ENCODE measurements at places on chromosomes 5 and 9.

- DNase-seq = no peak
Measured at GRCh38 chr5:95725937-95726810, 5.0 kb upstream of the RHOBTB3 start.

DNA sequence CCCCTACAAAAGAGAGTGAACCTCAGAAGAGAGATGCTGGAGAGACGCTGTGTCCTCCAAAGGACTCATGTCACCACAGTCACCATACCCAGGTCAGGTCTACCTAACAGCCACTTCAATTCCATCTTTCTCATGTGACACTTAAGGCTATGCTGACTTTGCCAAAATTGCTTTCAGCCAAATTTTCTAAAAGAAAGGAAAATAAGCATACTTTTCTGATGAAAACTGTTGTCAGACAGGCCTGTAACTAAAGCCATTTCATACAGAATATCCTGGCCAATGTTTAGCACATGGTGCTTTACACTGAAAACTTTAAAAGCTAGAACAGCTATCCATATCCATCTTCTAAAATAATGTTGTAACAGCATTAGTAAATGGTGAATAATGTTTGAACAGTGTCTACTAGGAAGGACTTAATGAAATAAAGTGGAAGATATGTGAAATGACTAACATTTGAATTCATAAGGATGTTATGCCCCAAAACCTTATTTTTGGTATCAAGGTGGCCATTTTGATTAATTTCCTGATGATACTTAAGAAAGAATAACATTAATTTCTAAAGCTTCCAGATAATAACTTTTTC is 97.2 kb downstream of the NFIB start:
- DNase-seq = no peak

GRCh38 chr5:15079566-15079965 is 208.0 kb upstream of the ANKH start:
- DNase-seq = no peak

DNA sequence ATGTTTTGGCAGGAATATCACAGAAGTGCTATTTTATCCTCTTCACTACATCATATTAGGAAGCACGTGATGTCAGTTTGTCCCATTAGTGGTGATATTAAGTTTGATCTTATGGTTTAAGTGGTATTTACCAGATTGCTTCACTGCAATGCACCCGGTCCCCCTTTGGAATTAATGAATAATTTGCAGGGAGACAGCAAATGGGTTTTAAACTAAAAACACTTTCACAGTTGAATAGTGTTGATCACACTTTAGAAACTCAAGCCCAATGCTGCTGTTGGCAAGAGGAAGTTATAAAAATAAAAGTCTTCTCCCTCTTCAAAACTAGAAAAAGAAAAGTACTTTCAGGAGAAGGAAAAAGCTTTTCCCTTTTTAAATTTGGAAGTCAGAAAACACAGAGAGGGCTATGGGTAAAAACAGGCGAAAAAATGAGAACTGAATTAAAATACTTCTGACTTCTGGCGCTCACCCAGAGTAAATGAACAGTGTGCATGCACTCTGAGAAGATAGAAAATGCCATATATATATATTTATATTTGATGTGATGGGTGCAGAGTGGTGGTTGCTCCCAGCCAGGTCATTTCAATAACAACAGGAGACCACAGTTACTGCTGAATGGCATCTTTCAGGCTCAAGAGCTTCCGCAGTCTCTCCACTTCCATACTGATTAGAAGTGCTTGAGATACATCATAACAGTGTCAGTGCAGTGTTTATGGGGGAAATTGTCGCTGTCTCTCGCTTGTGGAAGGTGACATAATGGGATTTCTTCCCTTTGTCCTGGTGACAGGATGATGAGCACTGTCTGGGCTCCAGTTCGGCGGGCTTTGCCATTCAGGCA is 278.0 kb downstream of the ZSWIM6 start:
- no peak for DNase-seq

DNA sequence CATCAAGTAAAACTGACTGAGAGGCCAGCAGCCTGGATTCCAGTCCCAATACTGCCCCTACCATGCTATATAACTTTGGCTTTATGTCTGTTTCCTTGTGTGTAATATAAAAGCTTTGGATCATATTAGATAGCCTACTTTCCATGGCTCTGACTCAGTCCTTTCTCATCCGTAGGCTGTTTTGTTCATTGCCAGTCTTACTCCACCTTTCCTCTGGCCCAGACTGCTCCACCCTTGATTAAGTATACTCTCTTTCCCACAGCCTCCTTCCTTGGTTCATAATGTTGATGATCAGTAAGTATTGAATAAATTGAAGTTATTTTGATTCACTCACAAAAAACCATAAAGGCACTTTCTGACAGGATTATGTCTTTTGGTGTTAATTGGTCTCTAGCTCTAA is 1.5 kb upstream of the MRPS30 start:
- no peak for DNase-seq

GRCh38 chr5:67166460-67167285 is 29.9 kb downstream of the CD180 start:
- DNase-seq = peak; percentile 58

GRCh38 chr5:89849830-89850512 is 559.6 kb downstream of the CETN3 start:
- no peak for DNase-seq

DNA sequence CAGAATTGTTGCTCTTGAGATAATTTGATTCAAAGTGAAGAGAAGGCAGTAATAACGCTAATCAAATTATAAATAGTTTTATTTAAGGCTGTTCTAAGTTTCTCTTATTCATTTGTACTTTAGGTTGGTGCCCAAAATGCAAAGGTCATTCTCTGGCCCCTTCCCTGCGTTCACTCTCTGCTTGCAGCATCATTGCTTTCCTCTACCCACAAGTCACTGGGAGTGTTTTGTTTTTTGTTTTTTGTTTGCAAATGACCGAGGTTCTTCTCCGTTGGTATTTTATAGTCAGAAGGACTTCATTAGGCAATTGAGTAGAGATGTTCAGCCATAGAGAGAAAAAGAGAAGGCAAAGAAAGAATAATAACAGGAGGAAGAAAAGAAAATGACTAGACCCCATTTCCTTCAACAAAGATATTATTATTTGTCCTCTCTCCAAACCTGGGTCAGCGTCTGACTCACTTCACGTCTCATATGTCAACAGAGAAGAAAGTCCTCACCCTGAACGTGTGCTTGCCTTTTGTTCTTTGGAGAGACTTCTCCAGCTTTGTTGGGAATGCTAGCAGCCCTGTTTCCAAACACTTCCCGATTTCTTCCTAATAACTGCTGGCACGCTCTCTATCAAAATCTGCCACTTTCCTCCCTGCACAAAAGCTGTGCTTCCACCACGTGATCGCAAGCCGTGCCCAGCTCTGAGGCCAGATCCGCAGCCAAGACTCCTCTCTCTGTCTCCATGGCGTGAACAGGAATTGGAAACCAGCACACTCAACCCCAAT is 119.8 kb downstream of the EBF1 start:
- DNase-seq = no peak

DNA sequence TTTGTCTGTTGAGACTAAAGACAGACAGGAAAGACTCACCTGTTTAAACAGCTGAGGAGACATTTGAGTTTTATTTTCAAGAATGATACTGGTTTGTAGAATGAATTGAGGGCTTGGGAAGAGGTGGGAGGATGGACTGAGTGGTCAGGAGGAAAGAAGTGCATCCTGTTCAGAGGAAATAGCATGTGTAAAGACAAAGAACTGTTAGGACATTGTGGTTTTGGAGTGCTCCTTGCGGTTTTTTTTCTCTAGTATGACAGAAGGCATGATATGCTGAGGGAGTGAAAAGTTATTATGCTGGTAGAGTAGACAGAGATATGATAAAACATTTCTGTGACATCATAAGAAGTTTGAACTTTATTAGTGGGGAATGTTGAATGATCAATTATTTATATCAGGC is 270.7 kb upstream of the ELAVL2 start:
- no peak for DNase-seq

GRCh38 chr9:1031951-1032601 is 18.1 kb upstream of the DMRT2 start:
- DNase-seq = no peak

DNA sequence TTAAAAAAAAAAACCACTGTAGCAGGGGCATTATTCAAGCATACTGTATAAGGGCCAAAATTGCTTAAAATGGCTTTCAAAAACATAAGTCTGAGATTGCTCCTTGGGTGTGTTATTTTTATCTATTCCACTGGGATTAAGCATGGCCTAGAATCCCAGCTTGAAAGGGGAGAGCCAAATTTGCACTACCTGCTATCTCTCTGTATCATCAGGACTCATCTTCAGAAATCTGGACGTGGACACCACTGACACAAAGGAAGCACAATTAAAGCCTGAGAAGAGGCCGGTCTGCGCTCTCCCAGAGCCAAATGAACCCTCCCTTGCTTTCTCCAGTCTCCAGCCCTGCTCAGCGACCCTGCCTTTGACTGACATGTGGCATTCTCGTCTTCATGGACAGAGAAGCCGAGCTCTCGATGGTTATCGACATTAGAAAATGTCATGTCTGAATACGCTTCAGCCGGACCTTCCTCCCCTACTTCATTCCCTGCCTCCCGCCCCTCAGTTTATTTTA is 151.3 kb downstream of the EBF1 start:
- no peak for DNase-seq

DNA sequence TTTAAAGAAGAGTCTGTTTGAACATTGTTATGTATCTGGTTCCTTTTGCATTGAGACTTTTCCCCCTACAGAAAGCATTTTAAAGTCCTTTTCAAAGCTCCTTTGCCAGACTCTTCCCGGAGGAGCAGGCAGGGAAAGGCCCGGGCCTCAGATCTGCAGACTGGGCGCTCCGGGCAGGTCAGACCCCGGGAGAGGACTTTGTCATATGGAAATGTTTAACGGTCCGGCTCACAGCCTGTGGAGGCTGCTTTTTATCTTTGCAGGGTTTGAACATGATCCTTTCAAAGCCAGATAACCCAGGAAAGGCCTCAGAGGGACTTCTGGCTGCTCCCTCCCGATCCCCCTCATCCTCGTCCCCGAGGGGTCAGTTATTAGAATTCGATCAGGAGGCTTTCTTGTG is 82.1 kb upstream of the IRX2 start:
- no peak for DNase-seq

- DNase-seq = no peak
Measured at GRCh38 chr5:167451076-167451475, 840.4 kb upstream of the WWC1 start.

DNA sequence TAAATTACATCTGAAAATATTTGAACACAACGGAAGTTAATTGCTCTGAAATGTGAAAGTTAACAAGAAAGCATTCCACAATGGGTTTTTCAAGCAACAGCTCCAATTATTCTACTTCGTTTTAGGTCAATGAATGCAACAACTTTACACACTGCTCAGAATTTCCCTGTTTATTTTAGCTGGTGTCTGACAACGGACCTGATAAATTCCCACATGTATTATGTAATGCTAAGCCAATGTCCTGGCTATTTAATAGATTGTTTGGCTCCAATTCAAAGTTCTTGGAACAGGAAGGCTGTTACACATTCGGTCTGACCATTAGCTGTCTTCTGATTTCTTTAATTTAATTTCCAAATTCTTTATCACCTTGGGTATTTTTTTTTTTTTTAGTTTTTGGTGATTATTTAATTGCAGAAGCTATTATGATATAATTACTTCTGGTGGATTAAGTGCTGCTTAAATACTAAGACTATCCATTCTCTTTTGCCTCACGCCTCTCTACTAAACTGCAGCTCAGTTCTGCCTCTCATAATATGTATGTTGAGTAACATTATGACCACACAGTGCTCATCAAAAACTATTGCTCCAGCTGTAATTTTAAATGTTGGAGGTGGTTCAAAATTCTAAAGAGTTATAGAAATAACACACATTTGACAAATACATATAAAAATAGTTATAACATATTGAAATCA is 57.9 kb downstream of the MEF2C start:
- DNase-seq = no peak

- DNase-seq = no peak
Measured at GRCh38 chr5:10507575-10508096, 56.2 kb upstream of the ANKRD33B start.

DNA sequence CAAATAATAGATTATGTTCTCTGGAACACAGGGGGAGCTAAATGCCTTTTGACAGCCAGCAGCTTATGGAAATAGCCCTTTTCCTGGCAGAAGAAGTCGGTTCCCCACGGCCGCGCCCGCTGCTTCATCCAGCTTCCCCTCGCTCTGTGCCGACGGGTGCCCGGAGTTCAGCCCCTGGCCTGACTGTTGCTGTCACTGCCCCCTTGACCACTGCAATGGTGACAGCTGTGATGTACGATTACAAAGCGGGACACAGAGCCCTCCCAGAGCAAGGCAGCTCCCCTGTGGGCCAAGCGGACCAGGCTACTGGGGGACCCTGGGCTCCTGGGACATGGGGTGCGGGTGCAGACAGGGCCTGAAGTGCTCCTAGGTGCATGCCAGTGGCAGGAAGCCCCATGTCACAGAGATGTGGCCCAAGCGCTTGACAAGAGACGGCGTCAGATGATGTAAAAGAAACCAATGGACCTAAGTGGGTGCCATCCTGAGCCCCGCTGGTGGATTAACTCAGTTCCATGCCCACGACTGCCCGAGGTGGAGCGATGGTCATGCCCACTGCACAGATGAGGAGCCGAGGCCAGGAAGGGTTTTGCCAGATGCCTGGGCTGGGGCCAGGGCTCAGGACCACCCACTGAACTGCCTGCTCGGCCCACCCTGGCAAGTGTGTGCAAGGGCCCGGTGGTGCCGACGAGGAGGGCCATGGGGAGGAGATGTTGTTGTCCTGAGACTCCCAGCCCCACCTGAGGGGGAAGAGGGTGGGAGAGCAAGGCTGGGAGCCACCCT is 13.2 kb upstream of the CLPTM1L start:
- DNase-seq = no peak

DNA sequence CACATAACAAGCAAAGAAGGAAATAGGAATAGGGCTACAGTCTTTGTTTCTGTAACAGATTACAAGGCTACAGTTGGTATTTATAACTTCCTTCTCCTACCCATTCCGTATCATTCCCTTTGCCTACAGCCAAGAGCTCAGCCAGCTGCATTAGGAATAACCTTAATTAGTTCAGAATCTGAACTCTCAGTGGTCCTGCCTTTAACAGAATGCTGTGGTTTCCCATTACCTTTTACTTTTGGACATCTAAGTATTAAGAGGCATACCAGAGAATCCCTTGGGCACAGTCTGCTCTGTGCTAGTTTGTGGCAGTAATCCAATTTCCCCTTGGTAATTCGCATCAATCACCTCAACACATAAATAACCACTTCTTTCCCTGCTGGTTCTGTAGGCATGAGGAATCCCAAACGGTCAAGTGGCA is 44.2 kb downstream of the PKD2L2 start:
- no peak for DNase-seq

DNA sequence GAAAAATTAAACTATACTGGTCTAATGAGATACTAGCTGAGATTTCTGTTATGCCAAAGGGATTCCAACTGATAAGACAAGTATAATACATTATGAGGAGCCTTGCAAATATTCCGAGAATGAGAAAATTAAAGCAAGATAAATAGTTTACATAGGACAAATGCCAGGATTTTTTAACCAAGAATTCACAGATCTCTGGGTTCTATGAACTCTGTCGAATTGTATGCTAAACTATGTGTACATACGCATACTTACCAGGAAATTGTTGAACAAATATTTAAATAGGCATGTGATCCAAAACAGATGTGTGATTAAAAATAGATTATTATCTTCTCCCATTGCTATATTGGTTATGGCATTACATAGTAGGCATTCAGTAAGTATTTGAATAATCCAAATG is 616.6 kb downstream of the GABRG2 start:
- DNase-seq = no peak

GRCh38 chr9:19155106-19155935 is 28.0 kb upstream of the PLIN2 start:
- DNase-seq = no peak

GRCh38 chr9:8223861-8224260 is 424.3 kb upstream of the DMAC1 start:
- DNase-seq = no peak

GRCh38 chr9:87212605-87213021 is 265.3 kb upstream of the GAS1 start:
- no peak for DNase-seq

- no peak for DNase-seq
Measured at GRCh38 chr5:110836851-110837250, 98.0 kb downstream of the SLC25A46 start.
